ENCODE measurements at places on chromosomes 2 and 18.

GRCh38 chr2:205751569-205752031, 69.3 kb downstream of the NRP2 start:
- DNase-seq, result no peak

GRCh38 chr2:53896864-53897263, 37.1 kb upstream of the GPR75 start:
- no peak for DNase-seq

- no peak for DNase-seq
Measured at GRCh38 chr18:48902023-48902855, 48.5 kb downstream of the SMAD7 start.

- DNase-seq, result no peak
Measured at GRCh38 chr18:32139835-32140283, 48.2 kb downstream of the RNF138 start.

GRCh38 chr18:66124394-66124793, 373.6 kb downstream of the CDH7 start:
- DNase-seq, result no peak

GRCh38 chr2:120255071-120255470, 2.4 kb downstream of the RALB start:
- no peak for DNase-seq

Measured in activated naive CD4-positive, alpha-beta T cell (primary cell).